ENCODE measurements at places on chromosomes 12 and 14. TPM values are rescaled to one million over a fixed set of nuclear protein-coding genes. Genes with fewer than 3 reads are reported as not detected.

- DNase-seq: no peak
Observed at GRCh38 chr12:115402443-115403180, 718.6 kb upstream of the TBX3 start.

- no peak for DNase-seq
Observed at GRCh38 chr14:65229748-65230728, 127.7 kb upstream of the MAX start.

GRCh38 chr14:32005628-32006027 is 71.5 kb upstream of the ARHGAP5 start:
- DNase-seq: no peak

GRCh38 chr12:54173066-54173726 is 15.6 kb downstream of the SMUG1 start:
- no peak for DNase-seq

DNA sequence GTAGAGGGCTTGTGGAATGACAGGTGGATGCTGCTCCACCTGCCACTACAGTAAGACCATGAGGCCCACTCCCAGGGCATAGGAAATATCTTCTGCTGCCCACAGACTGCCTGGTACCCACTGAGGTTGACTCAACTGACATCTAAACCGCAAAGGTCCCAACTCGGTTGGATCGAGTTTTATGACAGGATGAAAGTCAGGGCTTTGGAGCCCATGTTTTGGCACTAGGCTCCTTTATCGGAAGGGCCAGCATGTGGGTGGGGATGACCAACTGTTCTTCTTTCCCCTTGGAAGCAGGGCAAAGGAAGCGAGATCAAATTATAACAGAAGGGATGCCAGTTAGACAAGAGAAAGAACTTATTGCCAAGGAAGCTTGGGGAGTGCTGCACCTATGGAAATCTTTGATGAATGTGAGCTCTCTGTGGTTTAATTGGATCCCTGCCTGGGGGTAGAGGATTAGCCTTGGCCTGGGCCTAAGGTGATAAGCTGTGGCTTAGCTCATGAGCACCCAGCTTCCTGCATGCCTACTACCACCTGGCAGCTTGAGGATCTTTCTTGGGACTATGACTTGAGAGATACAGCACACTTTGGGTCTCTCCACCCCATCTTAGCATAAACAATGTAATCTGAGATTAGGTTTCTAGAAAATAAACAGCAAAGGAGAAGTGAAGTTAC is 121.8 kb downstream of the KCNA5 start:
- no peak for DNase-seq

GRCh38 chr12:67855103-67855502 is 134.1 kb upstream of the IFNG-AS1 start:
- no peak for DNase-seq

DNA sequence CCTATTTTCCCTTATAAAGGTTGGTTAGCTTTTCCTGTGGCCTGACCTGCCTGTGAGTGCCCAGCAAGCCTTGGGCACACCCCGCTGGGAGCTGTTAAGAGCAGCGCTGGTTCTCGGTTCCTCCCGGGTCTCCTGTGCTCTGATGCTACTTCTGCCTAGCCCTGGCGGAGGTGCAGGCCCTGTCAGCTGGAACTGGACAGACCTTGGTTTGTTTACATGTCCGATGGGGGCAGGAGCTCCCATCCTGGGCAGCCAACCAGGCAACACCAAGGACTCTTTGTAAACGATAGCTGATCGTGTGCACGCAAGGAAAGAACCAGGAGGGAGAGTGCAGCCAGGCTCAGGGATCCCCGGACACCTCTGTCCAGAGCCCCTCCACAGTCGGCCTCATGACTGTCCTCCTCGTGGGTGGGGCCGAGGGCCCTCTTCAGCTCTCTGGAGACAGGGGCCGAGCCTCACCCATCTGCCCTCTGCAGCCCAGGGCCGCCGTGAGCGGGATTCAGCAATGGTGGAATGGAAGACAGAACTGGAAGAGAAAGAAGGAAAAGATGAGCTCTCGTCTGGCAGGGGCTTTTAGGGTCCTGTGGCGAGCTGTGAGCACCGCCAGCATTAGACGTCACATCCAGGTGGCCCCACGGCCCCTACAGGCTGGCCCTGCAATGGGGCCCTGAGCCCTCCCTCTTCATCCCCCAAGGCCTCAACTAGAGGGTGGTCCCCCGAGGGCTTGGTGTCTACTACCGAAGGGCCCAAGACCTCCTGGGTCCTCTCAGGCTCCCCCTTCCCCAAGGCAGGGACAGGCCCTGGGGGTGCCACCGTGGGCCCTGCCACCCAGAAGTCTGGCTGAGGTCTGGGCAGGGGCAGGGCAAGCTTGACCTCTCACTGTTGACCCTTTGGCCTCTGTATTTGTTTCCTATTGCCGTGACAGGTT is 12.3 kb downstream of the TNFAIP2 start:
- DNase-seq: no peak

GRCh38 chr14:102057480-102058114 is 29.2 kb downstream of the HSP90AA1 start:
- DNase-seq: no peak

DNA sequence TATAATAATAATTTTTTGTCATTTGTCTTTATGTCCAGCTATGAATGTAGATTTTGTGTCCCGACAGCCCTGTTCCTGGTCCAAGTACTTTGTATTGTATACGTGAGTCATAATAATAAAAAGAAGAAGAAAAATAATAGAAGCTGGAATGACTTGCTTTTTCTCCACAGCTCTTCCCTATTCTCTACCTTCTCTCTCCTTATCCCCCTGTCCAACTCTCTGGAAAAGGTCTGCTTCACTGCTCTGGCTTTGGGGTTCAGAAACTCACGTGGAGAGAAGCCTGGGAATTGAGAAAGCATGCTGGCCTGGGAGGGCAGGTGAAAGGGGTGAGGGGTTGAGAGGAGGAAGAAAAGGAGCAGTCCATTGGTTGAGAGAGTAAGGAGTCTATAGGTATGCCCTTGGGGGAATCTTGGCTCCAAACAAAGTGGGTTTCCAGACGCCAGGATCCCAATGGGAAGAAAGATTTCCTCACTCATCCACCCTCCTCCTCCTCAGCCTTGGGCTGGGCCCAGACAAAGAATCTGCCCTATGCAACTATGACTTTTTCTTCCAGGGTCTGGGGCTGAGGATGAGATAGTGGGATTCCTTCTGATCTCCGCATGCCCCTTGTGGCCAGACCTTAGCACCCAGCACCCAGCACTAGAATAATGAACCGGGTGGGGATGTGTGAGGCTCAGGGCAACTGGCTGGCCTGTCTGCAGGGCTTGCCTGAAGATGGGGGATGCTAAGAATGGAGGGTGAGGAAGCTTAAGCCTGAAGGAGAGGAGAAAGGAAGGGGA is 4.0 kb downstream of the HOXC8 start:
- DNase-seq: no peak

- no peak for DNase-seq
Observed at GRCh38 chr12:49133014-49133413, 1.8 kb upstream of the TUBA1B start.

DNA sequence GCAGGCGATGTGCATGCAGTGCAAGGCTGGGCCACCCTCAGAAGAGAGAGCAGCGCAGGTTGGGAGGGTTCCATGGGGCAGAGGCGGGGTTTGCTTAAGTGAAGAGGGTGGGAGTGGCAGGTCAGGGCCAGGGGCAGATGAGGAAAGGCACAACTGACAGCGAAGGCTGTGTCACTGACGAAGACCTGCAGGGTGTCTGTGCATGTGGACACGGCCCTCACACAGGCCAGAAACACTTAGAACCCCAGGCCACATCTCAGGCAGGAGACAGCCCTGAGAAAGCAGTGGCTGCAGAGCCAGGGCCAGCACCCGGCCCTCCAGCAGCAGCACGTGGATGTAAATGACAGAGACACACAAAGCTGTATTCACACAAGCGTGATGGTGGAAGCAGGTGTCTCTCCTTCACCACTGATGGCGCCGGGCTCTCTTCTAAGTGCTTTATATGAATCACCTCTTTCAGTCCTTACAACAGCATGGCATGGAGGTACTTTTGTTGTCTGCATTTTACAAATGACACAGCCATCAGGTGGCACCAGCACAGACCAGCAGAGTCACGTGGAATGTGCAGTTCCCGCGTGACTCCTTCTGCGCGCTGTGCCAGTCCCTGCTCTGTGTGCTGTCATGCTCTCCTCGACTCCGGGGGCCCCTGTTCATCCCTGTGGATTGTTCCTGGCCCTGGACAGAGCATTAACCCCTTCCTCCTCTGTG is 54.6 kb downstream of the TSPAN11 start:
- DNase-seq: no peak

- no peak for DNase-seq
Observed at GRCh38 chr14:36662543-36663403, 1.1 kb downstream of the PAX9 start.

- DNase-seq: no peak
Observed at GRCh38 chr14:64955297-64955696, 12.8 kb upstream of the GPX2 start.

DNA sequence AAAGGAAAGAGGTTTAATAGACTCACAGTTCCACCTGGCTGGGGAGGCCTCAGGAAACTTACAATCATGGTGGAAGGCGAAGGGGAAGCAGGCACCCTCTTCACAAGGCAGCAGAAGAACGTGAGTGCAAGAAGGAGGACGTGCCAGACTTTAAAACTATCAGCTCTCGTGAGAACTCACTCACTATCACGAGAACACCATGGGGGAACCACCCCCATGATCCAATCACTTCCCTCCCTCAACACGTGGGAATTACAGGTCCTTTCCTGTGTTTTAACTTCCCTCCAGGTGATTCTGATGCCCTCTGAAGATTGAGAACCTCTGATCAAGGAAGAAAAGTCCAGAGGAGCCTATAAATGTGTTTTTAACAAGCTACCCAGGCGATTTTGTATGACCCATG is 358.7 kb downstream of the MED13L start:
- no peak for DNase-seq

DNA sequence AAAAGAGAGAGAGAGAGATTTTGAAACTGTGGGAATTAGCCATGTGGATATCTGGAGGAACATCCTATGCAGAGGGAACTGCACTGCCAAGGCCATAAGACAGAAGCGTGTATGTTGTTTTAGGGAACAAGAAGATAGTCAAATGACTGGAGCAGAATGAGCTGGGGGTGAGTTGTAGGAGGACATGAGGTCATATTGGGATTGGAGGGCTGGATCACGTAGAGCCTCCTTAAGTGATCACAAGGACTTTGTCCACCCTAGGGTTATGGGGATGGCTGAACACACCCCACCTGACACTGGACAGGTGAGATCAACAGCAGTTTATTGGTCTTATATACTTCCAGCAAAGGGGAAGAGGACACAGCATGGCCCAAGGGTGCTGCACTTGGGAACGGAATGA is 8.2 kb upstream of the CGRRF1 start:
- DNase-seq: no peak

DNA sequence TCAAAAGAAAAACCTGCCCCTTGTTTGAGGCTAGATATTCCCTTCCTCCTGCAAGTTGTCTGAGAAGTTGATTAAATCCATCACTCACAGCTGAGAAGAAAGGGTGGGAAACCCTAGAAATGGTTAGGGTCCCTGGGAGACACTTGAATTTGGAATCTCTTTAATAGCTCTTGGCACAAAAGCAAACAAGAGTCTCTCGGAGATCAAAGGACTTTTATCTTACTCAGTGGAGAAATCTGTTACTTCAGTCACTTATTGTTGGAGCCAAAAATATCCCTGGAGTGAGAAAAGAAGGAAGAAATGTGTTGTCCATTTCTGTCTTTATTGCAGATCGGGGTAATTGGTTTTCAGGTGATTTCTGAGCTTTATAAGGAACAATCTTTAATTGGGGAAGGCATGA is 47.0 kb downstream of the TMEM132C start:
- DNase-seq: no peak

GRCh38 chr12:113002155-113002554 is 23.8 kb downstream of the OAS2 start:
- DNase-seq: no peak

GRCh38 chr14:55065411-55065810 is 14.0 kb downstream of the MAPK1IP1L start:
- no peak for DNase-seq

- DNase-seq: no peak
Observed at GRCh38 chr12:28975564-28976340, 173.3 kb upstream of the FAR2 start.

SERPINA10 gene
- 0.03 TPM for polyA plus RNA-seq

SP1 gene
- 37.2 TPM for polyA plus RNA-seq

BDKRB2 gene
- polyA plus RNA-seq: 1.1 TPM

MMP17 gene
- 4.2 TPM for polyA plus RNA-seq

SOAT2 gene
- polyA plus RNA-seq: 0.11 TPM

ATXN2 gene
- polyA plus RNA-seq: 50.2 TPM

RNASE3 gene
- polyA plus RNA-seq: 0.28 TPM

CACNA1C gene
- 3.2 TPM for polyA plus RNA-seq
